Activated CD4-positive, alpha-beta memory T cell treated with anti-CD3 and anti-CD28 coated beads for 36 hours (primary cell): ENCODE measurements at places on chromosomes 5 and 9. TPM values are rescaled to one million over a fixed set of nuclear protein-coding genes. Genes with fewer than 3 reads are reported as not detected.

- no peaks in the 10 kb centered on the region for H3K27me3 ChIP-seq
- no peak for DNase-seq
Observed at GRCh38 chr5:143196601-143197259, 206.8 kb downstream of the NR3C1 start.

GRCh38 chr9:107819772-107820565, 330.4 kb upstream of the KLF4 start:
- H3K4me3 ChIP-seq = no peak overlapping the region
- DNase-seq = no peak
- H3K36me3 ChIP-seq = no peaks in the 10 kb centered on the region
- no peaks in the 10 kb centered on the region for H3K4me1 ChIP-seq
- no peak overlapping the region for H3K27ac ChIP-seq

DNA sequence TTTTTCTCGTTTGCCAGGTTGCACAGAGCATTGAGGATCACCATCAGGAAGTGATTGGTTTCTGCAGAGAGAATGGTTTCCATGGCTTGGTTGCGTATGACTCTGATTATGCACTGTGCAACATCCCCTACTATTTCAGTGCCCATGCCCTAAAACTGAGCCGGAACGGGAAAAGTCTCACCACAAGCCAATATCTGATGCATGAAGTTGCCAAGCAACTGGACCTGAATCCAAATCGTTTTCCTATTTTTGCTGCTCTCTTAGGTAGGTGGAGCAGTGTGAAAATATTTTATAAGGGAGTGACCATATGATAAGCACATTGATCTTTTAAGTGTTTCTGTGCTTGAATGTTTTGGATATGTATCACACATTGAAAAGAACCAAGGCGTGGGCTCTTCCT, 17.7 kb upstream of the FAM120AOS start:
- H3K36me3 ChIP-seq = peaks cover 24% of the 10 kb centered on the region
- H3K27ac ChIP-seq = no peak overlapping the region
- H3K4me1 ChIP-seq = peaks cover 59% of the 10 kb centered on the region
- H3K27me3 ChIP-seq = no peaks in the 10 kb centered on the region
- H3K4me3 ChIP-seq = no peak overlapping the region

GRCh38 chr5:176425791-176426190, 9.5 kb upstream of the CLTB start:
- H3K4me3 ChIP-seq = no peak overlapping the region
- peaks cover 2% of the 10 kb centered on the region for H3K36me3 ChIP-seq
- no peak for DNase-seq
- peaks cover 5% of the 10 kb centered on the region for H3K27me3 ChIP-seq

- H3K4me3 ChIP-seq = no peak overlapping the region
- no peak overlapping the region for H3K27ac ChIP-seq
- H3K27me3 ChIP-seq = peaks cover 10% of the 10 kb centered on the region
Observed at GRCh38 chr9:91379426-91379825, 17.7 kb upstream of the AUH start.

GRCh38 chr5:151021746-151022145, 1.4 kb downstream of the GPX3 start:
- DNase-seq = no peak
- H3K27me3 ChIP-seq = no peaks in the 10 kb centered on the region
- H3K27ac ChIP-seq = no peak overlapping the region
- H3K4me3 ChIP-seq = no peak overlapping the region

GRCh38 chr5:169945831-169946261, 34.4 kb downstream of the INSYN2B start:
- no peak for DNase-seq
- H3K4me3 ChIP-seq = no peak overlapping the region
- H3K27me3 ChIP-seq = no peaks in the 10 kb centered on the region
- H3K27ac ChIP-seq = no peak overlapping the region
- H3K4me1 ChIP-seq = no peaks in the 10 kb centered on the region

DNA sequence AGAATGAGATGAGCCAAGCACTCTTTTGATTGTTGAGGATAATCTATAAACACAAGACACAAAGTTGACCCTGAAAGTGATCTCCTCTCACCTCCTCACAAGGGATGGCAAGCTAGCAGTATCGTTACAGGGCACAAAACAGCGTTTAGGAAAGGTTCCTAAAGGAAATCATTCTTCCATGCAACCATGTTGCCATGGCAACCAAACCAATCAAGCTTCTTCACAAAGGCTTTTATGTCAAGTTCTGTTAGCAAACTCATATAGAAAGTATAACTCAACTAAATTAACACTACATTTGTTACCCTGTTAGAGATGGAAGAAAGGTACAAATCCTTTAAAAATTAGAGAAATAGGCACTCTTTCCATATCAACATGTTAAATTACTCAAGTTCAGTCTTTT, 1016.8 kb upstream of the DMAC1 start:
- no peak overlapping the region for H3K4me3 ChIP-seq
- no peak overlapping the region for H3K27ac ChIP-seq
- H3K4me1 ChIP-seq = no peaks in the 10 kb centered on the region
- DNase-seq = no peak

DNA sequence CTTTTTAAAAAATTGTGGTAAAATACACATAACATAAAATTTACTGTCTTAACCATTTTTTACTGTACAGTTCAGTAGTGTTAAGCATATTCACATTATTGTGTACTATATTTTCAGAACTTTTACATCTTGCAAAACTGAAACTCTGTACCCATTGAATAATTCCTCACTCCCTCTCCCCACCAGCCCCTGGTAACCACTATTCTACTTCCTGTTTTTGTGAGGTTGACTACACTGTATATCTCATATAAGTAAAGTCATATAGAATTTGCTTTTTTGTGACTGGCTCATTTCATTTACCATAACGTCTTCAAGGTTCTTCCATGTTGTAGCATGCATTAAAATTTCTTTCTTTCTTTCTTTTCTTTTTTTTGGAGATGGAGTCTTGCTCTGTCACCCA, 87.0 kb downstream of the LNPEP start:
- peaks cover 34% of the 10 kb centered on the region for H3K36me3 ChIP-seq
- H3K4me1 ChIP-seq = peaks cover 12% of the 10 kb centered on the region
- no peak overlapping the region for H3K27ac ChIP-seq
- DNase-seq = no peak

GRCh38 chr5:123181394-123181801, 92.4 kb downstream of the PRDM6 start:
- no peak for DNase-seq
- no peak overlapping the region for H3K27ac ChIP-seq
- peaks cover 4% of the 10 kb centered on the region for H3K27me3 ChIP-seq
- H3K4me1 ChIP-seq = no peaks in the 10 kb centered on the region
- H3K36me3 ChIP-seq = no peaks in the 10 kb centered on the region
- H3K4me3 ChIP-seq = no peak overlapping the region

DNA sequence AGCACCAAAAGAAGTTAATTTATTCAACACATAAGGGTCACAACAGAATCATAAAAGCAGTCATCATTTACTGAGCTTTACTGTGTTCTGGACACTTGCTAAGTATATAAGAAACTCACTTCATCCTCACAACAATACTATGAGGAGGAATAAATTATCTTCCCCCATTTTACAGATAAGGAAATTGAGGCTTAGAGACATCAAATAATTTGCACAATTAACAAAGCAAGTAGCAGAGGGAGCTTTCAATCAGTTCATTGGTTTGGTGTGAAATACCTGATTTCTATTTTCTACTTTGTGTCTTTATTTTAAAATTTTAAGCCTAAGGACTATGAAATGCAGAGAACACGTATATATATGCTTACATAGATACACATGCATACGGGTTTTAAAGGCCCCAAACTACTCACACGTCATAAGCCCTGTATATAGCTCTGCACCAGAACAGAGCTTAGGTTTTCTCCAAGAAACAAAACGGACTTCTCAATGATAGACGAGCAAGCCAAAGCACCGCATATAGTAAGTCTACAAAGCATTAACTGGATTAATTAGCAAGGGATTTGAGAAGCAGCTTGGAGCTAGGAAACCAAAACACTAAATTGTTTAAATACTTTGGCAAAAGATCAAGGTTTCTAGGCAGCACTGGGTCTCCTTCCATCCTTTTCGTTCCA, 95.6 kb downstream of the DENND1A start:
- DNase-seq = no peak
- H3K36me3 ChIP-seq = peaks cover 18% of the 10 kb centered on the region
- H3K4me3 ChIP-seq = no peak overlapping the region
- H3K4me1 ChIP-seq = peaks cover 15% of the 10 kb centered on the region

DNA sequence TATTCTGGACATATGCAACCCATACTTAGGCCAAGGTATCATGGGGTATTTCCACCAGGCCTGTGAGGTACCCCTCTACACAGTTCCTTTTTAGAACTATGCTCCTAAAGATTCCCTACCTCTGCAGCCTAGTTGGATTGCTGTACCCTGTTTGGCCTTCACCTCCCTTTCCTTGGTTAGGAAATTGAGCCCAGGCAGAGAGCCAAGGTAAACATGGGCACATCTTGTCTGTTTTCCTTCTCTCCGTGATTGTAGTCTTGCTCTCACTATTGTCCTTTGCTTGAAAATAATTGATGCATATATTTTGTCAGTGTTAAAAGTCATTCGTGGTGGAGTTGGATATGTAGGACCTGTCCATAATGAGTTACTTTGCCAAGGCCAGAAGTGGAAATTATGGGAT, 26.7 kb downstream of the BDP1 start:
- peaks cover 7% of the 10 kb centered on the region for H3K4me1 ChIP-seq
- DNase-seq = no peak
- no peak overlapping the region for H3K27ac ChIP-seq
- H3K4me3 ChIP-seq = no peak overlapping the region
- H3K27me3 ChIP-seq = no peaks in the 10 kb centered on the region

DNA sequence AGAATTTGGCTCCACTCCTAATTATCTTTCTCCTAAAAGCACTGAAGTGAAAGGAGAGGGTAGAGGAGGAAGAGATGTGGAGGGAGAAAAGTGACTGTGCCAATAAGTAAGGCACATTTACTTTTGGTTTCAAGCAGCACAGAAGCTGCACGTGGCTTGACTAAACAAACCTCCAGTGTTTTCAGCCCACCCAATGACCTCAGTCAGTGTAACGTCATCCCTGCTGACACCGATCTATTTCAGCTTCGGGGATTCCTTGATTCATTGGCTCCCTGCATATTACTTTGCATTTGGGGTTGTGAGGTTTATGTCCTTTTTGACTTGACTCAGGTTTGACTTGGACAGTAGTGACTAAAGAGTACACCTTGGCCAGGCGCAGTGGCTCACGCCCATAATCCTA, 35.6 kb upstream of the NIM1K start:
- H3K4me3 ChIP-seq = no peak overlapping the region
- H3K36me3 ChIP-seq = peaks cover 29% of the 10 kb centered on the region
- H3K27me3 ChIP-seq = no peaks in the 10 kb centered on the region
- peak overlapping the region; percentile 19 for H3K27ac ChIP-seq

- H3K36me3 ChIP-seq = no peaks in the 10 kb centered on the region
- H3K27ac ChIP-seq = no peak overlapping the region
- no peak overlapping the region for H3K4me3 ChIP-seq
- no peaks in the 10 kb centered on the region for H3K4me1 ChIP-seq
- H3K27me3 ChIP-seq = no peaks in the 10 kb centered on the region
Observed at GRCh38 chr5:120388016-120388781, 75.9 kb upstream of the PRR16 start.

GRCh38 chr9:33162721-33163311, 4.3 kb downstream of the B4GALT1 start:
- peak overlapping the region; percentile 28 for H3K4me3 ChIP-seq
- peaks cover 19% of the 10 kb centered on the region for H3K36me3 ChIP-seq
- H3K4me1 ChIP-seq = peaks cover 74% of the 10 kb centered on the region
- H3K27ac ChIP-seq = peak overlapping the region; percentile 97
- DNase-seq = no peak
- H3K27me3 ChIP-seq = no peaks in the 10 kb centered on the region

- H3K27ac ChIP-seq = no peak within 1 kb of the TSS
- H3K27me3 ChIP-seq = peaks cover 50% of the 10 kb centered on the region
- H3K4me1 ChIP-seq = peaks cover 2% of the 10 kb centered on the region
- H3K4me3 ChIP-seq = no peak within 1 kb of the TSS
- DNase-seq = no peak
- H3K36me3 ChIP-seq = no peaks in the 10 kb centered on the region
Observed at GRCh38 chr5:33936381-33937016, at the start of gene RXFP3. Gene RXFP3, plus strand, starts transcription at chr5:33936386. Its CDS starts 355 bp downstream, at chr5:33936741.

DNA sequence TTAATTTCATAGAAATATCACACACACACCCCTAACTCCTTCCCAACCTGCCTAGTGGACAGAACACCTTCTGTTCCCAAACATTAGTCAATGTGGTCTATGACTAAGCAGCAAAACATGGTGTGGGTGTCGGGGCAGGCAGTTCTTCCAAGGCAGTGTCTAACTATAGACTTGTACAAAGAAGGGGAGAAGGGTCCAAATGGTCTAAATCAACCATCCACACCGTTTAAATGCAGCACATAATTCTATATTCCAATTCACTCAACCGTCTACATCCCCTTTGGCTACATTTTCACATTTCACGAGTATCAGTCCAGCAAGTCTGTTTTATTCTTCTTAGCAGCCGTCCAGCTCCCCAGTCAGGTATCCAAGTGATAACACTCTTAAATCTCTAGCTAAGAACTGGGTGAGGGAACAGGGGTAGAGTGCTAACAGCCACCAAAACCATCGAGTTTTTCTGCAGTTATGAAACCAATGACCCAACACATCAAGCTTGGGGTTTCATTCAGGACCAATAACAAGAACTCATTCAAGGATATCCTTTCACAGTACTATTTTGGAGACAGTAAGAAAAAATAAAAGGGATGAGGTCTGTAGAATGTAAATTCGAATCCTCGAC, 3.3 kb downstream of the ZNF608 start:
- no peak overlapping the region for H3K4me3 ChIP-seq
- H3K27me3 ChIP-seq = peaks cover 29% of the 10 kb centered on the region
- DNase-seq = no peak
- H3K36me3 ChIP-seq = no peaks in the 10 kb centered on the region

GRCh38 chr9:133676450-133676849, 40.3 kb downstream of the DBH start:
- no peak for DNase-seq
- H3K36me3 ChIP-seq = no peaks in the 10 kb centered on the region
- H3K27ac ChIP-seq = peak overlapping the region; percentile 55
- H3K4me1 ChIP-seq = peaks cover 34% of the 10 kb centered on the region
- H3K27me3 ChIP-seq = no peaks in the 10 kb centered on the region

GRCh38 chr5:392431-392988, 50.5 kb upstream of the EXOC3 start:
- DNase-seq = peak; percentile 94
- H3K4me3 ChIP-seq = peak overlapping the region; percentile 71
- peaks cover 6% of the 10 kb centered on the region for H3K36me3 ChIP-seq
- no peaks in the 10 kb centered on the region for H3K27me3 ChIP-seq
- H3K27ac ChIP-seq = peak overlapping the region; percentile 93
- peaks cover 25% of the 10 kb centered on the region for H3K4me1 ChIP-seq

DNA sequence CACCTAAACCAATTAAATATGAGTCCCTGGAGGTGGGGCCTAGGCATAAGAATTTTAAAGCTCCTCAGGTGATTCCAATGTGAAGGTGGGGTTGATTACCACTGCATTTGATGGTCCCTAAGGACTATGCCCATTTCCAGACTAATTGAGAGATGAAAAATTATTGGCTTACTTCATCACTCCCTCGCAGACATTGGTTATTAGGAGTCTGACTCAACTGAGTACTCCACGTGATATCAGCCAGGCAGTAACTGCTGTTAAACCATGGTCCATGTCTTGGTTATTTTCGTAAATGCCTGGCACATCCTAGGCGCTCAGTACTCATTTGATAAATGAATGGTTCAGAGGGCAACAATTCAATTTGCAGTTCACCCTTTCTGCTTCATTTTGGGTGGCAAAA, 54.5 kb downstream of the PUM3 start:
- H3K36me3 ChIP-seq = peaks cover 90% of the 10 kb centered on the region
- no peak overlapping the region for H3K27ac ChIP-seq
- H3K27me3 ChIP-seq = no peaks in the 10 kb centered on the region
- DNase-seq = no peak

ADCY2 gene
- total RNA-seq = not detected

BARX1 gene
- 0.43 TPM for total RNA-seq

PTAR1 gene
- total RNA-seq = 37.0 TPM

TRPM3 gene
- total RNA-seq = not detected

LRRC14B gene
- total RNA-seq = not detected

PKN3 gene
- 10.4 TPM for total RNA-seq

TLX3 gene
- total RNA-seq = not detected

MAMDC4 gene
- 14.3 TPM for total RNA-seq

CNTLN gene
- 0.27 TPM for total RNA-seq
